ENCODE measurements at places on chromosomes 5 and 9. TPM values are rescaled to one million over a fixed set of nuclear protein-coding genes. Genes with fewer than 3 reads are reported as not detected.

- DNase-seq = peak; percentile 19
- H3K27ac ChIP-seq = no peak overlapping the region
- H3K4me3 ChIP-seq = no peak overlapping the region
- H3K36me3 ChIP-seq = peaks cover 6% of the 10 kb centered on the region
These were observed 44.5 kb downstream of the FBXO10 start for GRCh38 chr9:37531699-37532098.

Gene PKD2L2
- not detected for total RNA-seq

Gene EIF4E1B
- total RNA-seq = not detected

Gene SIT1
- total RNA-seq = 102 TPM

GRCh38 chr5:90983148-90983547 lies 400.0 kb downstream of the ARRDC3 start:
- H3K36me3 ChIP-seq = no peaks in the 10 kb centered on the region
- no peaks in the 10 kb centered on the region for H3K4me1 ChIP-seq
- no peak overlapping the region for H3K27ac ChIP-seq
- H3K27me3 ChIP-seq = peaks cover 3% of the 10 kb centered on the region

Data from activated CD8-positive, alpha-beta T cell treated with anti-CD3 and anti-CD28 coated beads for 36 hours (primary cell).